ENCODE measurements at places on chromosomes 16 and 17.
A peak's percentile ranks its signal among the peaks of the same experiment; 100 is the strongest.

- DNase-seq, result no peak
Observed at GRCh38 chr17:73847952-73848351, 203.7 kb upstream of the SDK2 start.

DNA sequence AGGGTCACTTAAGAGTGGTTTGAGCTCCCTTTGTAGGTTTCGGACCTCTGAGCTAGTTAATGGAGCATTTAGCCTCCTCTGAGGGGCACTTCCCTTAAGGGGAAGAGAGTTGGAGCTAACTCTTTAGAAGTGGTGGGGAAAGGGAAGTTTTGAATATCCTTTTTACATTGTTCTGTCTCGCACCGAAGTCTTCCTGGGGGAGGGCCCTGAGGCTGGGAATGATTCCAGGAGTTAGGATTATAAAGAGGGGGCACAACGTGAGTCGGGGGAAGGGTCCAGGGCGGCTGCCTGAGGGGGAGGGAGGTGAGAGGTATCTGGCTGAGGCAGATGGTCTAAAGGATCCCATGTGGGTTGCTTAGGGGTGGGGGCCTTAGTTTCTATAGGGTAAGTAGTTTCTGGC lies 32.3 kb downstream of the SEC14L1 start:
- no peak for DNase-seq

DNA sequence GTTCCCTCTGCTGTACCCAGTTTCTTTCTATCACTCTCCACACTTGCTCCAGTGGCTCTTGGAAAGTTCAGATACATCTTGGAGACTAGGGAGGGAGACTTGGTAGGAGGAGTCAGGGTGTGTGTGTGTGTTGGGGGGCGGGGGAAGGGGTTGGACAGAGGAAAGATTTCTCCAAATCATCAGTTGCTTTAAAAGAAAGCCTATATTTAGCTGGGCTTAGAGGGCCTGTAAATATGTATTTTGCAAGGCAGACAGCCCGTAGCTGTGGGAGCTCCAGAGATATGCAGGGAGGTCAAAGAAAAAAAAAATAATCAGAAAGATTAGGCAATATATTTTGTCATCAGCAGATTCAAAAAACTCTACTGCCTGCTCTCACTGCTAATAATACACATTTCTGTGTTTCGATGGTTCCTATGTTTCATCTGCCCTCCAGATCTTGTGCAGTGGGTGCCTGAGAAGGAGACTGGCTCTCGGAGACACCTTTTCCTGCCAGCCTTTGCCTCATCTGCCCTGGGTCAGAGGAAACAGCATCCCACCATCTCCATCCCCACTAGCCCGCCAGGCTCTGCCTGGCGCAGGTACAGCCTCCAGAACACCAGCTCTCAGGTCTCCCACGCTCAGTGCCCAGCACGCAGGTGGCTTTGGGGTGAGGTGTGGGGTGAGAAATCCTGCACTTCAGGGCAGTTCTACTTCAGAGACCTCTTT lies 4.8 kb upstream of the PPP1R9B start:
- peak; percentile 91 for DNase-seq

DNA sequence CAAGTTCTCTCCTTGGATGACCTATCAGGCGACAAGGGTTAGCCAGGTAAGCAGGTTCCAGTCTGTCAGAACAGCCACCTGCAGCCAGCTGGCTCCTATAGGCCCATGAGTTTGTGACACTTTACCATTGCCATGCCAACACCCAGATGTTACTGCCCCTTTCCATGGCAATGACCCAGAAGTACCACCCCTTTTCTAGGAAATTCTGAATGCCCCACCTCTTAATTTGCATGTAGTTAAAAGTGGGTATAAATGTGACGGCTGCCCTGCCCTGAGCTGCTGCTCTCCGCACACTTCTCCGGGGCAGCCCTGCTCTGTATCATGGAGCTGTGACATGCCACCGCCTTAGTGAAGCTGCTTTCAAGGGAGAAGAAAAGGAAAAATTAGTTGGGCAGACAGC lies 10.0 kb upstream of the SECTM1 start:
- DNase-seq, result no peak

- no peak for DNase-seq
Observed at GRCh38 chr16:50066482-50067289, 916 bp downstream of the HEATR3 start.

GRCh38 chr17:37659925-37660324 lies 16.7 kb upstream of the DDX52 start:
- no peak for DNase-seq

- no peak for DNase-seq
Observed at GRCh38 chr16:70158261-70158939, 15.2 kb upstream of the CLEC18C start.

DNA sequence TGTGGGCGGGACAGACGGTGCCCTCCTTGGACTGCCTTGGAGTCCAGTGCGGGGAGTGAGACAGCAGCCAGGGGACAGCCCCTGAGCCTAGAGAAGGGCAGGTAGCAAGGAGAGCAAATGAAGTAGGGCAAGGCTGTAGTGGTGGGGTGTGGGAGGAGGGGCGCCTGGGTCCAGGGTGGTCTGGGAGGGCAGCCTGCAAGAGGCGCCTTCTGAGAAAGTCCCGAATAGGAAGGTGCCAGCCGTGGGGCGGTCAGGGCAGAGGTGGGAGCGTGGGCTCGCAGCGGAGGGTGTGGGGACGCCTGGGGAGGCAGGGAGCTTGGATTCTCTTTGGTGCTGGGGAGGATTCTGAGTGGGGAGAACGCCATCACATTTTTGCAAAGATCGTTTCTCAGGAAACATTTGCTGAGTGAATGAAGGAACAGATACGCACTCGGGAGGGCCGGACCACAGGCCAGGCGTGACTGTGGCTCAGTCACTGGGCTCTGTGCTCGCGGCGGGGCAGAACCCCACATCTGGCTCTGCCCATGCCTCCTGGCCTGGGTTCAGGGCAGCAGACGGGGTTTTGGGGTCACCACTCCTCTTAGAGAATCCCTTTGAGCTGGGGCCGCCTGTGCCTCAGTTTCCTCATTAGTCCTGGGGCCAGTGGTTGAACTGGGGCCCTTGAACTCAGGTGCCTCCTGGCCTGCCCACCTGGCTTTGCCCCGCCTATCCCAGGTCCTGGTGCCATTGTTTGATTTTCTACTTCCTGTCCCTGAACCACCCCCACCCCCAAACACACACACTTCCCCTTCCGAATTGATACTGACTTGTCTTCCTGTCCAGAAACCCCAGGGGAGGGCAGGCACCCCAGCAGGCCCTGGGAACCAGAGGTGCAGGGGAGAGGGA lies 4.2 kb downstream of the SNN start:
- no peak for DNase-seq

GRCh38 chr17:51103451-51103850 lies 17.2 kb downstream of the SPAG9 start:
- DNase-seq, result no peak

- DNase-seq, result no peak
Observed at GRCh38 chr16:49452108-49452507, 78.5 kb downstream of the C16orf78 start.

GRCh38 chr17:78921437-78921971 lies 3.7 kb downstream of the TIMP2 start:
- peak; percentile 52 for DNase-seq

DNA sequence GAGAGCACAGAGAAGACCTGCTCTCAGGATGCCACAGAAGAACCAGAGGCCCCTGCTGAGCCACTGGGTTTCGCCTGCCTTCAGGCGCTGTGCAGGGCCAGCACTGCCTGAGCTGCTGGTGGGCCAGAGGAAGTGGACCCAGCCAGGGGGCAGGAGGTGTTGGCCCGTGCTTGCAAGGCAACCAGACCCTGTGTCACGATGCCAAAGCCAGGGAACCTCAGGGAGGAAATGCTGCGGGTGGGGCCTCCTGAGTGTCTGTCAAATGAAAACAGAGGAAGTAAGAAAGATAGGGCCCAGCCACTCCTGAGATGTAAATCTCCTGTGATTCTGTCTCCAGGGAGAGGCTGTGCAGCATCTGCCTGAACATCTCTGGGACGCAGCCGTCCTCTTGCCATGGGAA lies 58.1 kb upstream of the ADORA2B start:
- DNase-seq, result no peak

DNA sequence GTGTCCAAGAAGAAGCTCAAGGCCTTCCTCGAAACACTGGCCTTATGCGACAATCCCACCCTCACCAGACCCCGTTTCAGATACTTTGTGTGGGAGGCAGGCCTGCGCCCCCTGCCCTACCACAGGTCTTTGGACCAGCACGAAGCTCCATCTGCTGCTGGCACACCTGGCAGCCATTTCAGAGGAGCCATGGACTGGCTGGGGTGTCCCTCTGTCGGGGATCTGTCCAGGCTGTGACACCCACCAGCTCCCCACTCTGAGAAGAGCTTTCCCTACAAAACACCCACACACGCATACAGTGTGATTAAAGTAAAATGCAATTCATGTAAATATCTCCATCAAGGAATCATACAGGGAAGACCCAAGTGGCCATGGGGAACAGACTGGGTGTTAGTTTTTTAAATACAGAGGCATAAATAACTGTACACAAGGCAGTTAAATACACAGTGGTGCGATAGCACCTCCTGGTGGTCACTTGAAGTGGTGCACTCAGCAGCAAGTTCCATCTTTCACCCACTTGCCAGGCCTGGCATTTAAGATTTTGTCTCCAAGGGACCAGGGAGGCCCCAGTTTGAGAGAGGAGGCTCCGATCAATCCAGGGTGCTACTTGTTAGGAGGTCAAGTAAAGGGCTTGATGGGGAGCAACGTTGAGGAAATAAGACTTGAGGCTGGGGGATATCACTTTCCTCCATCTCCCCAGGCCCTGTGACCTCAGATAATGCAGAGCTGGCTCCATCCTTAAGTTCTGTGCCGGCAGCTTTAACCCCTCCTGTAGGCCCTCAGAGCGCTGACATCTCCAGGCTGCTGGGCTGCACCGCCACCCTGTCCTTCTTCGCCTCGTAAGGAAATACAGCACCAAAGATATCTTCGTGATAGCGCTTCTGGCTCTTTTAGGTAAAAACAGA lies 43.6 kb downstream of the NOS2 start:
- peak; percentile 64 for DNase-seq

- no peak for DNase-seq
Observed at GRCh38 chr16:75222271-75222783, 3.5 kb downstream of the CTRB1 start.

DNA sequence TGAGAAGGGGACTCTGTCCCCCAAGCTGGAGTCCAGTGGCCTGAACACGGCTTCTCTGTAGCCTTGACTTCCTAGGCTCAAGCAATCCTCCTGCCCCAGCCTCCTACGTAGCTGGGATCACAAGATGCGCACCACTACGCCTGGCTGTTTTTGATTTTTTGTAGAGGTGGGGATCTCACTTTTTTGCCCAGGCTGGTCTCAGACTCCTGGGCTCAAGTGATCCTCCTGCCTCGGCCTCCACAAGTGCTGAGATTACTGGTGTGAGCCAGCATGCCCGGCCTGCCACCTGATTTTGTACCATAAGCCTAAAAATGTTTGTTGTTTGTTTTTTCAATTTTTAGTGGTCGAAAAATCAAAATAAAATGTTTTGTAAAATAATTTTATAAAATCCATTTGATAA lies 19.2 kb downstream of the PAFAH1B1 start:
- DNase-seq, result no peak

DNA sequence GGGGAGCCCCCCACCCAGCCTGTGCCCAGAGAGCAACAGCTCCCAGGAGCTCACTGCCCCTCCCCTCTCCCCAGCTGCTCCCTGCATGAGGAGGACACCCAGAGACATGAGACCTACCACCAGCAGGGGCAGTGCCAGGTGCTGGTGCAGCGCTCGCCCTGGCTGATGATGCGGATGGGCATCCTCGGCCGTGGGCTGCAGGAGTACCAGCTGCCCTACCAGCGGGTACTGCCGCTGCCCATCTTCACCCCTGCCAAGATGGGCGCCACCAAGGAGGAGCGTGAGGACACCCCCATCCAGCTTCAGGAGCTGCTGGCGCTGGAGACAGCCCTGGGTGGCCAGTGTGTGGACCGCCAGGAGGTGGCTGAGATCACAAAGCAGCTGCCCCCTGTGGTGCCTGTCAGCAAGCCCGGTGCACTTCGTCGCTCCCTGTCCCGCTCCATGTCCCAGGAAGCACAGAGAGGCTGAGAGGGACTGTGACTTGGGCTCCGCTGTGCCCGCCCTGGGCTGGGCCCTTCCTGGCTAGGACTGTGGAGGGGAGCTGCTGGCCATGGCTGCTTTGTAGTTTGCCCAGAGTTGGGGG lies 584 bp downstream of the TCAP start:
- DNase-seq, result no peak

GRCh38 chr16:56866955-56867830 lies 2.2 kb downstream of the SLC12A3 start:
- peak; percentile 86 for DNase-seq

DNA sequence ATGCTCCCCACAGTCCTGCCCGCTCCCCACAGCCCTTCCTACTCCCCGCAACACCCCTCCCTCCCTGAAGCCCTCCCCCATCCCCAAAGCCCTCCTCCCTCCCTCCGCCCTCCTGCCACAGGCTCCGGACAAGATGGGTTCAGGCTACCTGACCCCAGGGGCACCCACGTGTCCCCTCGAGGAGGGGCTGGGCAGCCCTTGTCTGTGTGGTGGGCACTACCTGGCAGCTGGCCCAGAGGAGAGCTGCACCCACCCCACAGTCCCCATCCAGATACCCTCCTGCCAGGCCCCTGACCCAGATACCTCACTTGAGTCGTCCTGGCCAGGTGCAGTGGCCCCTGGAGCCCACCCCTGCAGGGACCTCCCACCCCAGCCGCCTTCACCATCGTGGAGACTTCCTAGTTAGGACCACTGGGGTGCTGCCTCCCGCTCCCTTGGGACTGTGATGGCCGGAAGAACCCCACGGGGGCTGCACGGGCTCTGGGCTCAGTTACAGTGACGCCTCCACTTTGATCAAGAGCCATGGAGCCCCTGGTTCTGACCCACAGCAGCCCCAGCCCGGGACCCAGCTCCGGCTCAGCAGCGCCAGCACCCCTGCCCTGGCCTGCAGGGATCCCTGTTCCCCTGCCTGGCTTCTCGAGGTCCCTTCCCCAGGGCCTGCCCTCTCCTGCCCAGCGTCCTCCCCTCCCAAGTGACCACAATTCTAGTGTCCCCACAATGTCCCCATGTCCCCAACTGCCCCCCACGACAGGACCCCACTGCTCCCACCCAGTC lies 806 bp downstream of the PERCC1 start:
- DNase-seq, result no peak

DNA sequence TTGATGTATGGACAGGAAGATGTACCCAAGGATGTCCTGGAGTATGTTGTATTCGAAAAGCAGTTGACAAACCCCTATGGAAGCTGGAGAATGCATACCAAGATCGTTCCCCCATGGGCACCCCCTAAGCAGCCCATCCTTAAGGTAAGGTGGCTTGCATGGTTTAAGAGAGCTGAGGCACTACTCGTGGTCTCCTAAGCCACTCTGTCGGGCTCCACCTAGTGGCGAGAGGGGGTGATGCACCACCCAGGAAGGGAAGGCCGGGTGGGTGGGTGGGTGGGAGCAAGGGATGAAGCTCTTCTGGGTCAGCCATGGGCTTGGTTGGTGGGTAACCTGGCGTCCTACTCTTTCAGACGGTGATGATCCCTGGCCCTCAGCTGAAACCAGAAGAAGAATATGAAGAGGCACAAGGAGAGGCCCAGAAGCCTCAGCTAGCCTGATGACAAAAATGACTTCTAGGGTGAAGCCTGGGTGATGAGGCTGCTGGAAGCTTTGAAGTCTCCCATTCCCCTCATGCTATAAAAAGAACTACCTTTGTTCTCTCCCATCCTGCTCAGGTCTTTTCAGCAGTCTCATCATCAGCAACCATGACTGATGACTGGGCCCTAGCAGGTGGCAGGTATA lies 21.5 kb downstream of the GPR179 start:
- peak; percentile 55 for DNase-seq

Data from fibroblast of the aortic adventitia (primary cell).